ENCODE measurements at places on chromosomes 2 and 18.

DNA sequence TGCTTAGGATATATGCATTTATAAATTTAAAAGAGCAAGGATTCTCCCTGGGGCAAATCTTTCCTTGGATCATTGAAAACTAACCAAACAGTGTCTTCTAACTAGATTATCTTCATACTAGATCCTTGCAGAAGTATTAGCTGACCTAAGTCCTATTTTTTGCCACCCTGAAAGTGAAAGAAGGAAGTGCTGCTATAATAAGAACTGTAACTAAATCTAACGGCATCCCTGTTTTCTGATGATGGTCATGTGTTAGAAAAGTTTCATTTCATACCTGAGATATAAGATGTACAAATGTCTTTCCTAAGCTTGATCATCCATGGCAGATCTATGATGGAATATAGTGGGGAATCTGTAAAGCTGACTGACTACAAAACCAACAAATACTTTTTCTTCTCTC, 102.7 kb downstream of the MAP2 start:
- DNase-seq: no peak

DNA sequence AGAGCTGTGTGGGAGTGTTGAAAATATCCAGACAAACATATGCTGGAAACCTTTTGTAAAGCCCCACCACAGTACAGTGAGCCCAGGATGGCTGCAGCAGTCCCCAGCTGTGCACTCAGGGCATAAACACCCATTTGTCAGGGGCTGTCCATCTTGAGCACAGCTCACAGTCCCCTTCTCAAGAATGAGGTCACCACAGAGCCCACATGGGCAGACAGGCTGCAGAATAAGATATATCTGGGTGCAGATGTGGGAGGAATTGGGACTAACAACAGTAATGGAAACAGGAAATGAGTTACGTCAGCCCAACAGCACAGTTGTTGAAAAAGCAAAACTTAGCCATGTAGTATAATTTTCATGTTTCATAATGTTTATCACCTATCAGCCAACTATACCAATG, 219.6 kb downstream of the ETAA1 start:
- DNase-seq: no peak

DNA sequence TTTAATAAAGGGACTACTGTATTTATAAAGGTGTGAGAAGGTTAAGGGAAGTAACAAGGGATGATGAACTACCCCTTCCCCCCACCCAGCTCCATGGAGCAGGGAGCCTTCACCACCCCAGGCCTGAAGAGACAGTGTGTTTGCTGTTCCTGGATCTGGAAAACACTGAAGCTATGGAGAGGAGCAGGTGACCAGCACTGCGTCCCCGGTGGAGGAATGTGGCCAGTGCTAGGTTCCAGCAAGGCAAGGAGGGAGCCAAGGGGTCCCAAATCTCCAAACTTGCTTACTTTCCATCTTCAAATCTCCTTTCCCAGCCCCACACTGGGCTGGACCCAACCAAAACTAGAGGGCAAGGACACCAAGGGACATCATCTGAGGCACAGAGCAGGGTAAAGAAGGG, 128.7 kb upstream of the CD302 start:
- DNase-seq: no peak

GRCh38 chr2:86037141-86037794, 68.4 kb downstream of the POLR1A start:
- no peak for DNase-seq

- DNase-seq: no peak
Observed at GRCh38 chr2:35415942-35416341, 939.6 kb upstream of the CRIM1 start.

DNA sequence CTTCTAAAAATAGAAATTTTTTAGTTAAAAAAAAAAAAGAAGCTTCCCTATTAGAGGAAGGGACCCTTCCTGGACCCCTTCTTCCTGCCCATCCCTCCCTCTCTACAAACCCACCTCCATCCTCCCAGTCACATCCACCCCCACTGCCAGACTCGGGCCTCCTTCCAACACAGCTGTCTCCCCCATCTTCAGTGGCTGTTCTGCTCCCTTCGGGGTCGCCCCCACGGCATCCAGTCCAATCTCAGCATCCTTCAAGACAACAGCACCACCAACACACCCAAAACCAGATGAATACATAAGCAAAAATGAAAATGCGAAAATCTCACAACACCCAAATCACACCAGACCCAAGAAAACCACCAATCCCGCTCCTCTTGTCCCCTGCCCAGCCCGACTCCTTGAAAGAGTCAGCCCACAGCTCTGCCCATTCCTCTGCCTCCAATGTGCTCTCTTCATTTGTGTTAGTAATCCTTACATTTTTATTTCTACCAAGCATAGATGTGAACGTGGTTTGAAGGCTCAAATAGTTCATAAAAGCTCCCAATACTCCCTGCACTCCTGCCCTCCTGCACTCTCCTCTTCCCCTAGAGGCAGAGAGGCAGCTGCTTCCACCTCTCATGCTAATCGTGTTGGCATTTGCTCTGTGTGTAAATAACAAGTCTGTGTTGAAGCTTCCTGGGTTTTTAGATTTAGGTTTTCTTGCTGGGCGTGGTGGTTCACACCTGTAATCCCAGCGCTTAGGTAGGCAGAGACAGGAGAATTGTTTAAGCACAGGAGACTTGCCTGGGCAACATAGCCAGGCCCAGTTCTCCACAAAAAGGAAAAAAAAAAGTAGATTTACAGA, 37.0 kb downstream of the MAL start:
- DNase-seq: no peak

DNA sequence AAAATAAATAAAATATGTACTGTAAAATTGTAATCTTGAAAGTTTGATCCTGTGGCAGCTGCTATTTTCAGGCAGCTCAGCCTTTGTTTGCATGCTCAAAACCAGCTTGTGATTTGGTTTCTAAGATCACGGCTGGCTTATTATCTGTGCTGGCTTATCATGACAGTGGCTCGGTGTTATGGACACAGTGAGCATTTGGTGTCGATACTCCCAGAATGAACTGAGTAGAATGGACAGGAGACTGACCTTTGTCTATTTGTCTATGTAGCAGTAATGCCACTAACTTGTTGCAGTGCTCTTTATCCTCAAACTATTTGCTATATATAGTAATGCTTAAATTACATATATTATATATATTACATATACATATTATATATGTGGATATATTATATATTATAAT, 58.8 kb downstream of the NEDD4L start:
- no peak for DNase-seq

DNA sequence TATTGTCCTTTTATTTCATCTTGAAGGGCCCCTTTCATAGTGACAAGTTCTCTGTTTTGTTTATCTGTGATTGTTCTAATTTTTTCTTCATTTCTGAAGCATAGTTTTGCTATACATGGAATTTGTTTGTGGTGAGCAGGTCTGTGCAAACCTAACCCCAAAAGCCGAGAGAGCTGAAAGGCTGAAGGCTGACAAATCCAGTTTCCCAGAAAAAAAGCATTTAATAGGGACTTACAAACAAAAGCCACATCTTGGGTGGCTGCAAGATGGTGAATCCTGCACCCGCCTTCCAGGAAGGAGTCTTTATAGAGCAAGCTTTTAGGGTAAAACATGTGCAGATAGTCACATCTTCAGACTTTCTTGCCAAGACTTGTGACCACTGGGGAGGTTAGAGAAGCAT, 473.4 kb upstream of the TRIB2 start:
- no peak for DNase-seq

- no peak for DNase-seq
Observed at GRCh38 chr2:23549821-23550530, 165.0 kb downstream of the KLHL29 start.

DNA sequence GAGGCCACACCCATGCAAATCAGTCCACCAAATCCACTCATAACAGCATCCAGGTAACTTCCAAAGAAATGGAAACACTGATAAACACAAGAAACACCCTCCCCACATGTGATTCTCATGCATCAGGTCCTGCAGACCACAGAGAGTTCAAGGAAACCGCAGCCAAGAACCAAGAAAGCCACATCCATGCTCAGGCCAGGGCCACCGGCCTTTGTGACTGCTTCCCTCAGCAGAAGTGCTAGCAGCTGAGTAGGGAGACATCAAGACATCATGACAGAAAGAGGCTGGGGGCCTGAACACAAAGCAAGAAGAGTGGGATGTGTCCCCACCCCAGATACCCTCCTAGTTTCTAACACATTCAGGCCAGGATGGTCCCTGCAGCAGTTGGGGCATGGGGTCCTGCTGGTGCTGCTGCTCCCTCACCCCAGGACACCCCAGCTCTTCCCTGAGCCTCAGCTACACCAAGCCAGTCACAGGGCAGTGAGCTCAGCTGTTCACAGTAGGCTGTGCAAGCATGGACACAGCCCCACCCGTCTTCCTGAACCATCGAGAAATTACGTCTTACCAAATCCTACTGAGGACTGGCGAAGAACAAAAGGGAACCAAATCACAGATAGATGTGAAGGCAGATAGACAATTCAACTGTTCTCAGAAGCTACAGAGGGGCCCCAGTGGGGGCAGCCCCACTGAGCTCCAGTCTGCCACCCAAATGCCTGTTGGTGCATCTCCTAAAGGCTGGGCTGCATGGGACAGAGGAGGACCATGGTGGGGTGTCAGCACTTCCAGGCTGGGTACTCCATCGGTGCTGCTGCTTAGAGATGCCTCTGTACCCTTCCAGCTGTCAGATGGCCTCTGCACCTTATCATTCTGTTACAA, 60.9 kb downstream of the HDAC4 start:
- no peak for DNase-seq

GRCh38 chr18:8952769-8953760, 149.4 kb upstream of the NDUFV2 start:
- DNase-seq: no peak

DNA sequence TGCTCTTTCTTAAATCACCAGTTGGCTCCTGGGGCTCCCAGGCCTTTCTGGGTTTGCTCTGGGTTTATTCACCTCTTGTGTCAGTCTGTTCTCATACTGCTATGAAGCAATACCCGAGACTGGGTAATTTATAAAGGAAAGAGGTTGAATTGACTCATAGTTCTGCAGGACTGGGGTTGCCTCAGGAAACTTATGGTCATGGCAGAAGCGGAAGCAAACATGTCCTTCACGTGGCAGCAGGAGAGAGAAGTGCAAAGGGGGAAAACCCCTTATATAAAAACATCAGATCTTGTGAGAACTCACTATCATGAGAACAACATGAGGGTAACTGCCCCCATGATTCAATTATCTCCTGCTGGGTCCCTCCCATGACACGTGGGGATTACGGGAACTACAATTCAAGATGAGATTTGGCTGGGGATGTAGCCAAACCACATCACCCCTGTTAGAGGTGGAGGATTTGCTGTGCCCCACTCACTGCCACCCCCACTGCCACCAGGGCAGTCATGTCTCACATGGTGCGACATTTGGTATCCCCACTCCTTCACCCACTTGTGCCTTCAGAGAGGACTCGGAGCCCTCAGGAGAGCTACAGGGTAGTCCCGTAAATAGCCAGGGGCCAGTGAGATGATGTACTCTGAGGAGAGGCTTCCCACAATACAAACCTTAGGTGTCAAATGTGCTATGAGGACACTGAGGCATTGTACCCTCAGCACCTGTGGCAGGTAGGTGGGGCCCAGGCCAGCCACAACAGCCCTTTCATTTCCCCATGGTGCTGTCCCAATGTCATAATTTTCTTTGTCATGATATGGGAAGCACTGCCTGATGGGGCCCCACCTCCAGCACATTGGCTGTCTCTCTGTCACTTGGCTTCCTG, 35.7 kb downstream of the CDC42EP3 start:
- no peak for DNase-seq

GRCh38 chr2:40962026-40962425, 510.1 kb upstream of the SLC8A1 start:
- no peak for DNase-seq

DNA sequence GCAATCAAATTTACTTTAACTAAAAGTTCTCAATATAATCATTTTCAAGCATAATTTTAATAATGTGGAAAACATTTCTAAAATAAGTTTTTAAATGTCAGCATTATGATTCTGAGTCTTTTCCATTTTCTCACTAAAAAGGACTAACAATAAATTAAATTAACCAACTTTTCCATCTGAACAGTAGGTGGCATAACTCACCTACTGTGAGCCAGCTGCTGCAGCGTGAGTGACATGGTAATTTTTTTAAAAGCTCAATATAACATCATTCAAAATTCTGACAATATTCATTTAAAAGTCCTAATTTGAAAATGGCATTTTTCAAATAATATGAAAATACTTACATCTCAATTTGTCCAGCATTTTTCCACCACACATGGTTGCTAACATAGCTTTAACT, 66.5 kb downstream of the DTNB start:
- no peak for DNase-seq

DNA sequence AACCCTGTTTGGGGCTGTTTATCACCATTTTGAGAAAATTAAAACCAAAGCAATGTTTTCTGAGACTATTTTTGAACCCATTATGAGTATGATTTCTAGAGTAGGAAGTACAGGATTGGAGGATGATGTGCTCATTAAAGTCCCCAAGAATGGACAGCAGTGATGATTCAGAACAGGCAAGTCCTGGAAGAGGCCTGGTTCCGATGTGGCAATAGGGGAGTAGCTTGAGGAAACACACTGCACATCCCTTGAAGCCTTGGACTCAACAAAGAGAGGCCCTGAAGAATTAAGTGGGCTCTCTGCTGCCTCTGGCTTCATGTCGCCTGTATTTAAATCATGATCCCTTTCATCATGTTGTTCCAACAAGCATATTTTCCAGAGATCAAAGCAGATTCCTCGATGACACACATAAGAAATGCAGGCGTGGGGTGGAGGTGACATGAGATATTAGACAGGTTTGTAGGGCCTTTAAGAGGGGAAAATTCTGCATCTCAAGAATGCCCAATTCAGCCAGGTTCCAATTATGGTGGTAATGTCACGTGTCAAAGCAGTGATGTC, 242.2 kb downstream of the FHOD3 start:
- DNase-seq: no peak

DNA sequence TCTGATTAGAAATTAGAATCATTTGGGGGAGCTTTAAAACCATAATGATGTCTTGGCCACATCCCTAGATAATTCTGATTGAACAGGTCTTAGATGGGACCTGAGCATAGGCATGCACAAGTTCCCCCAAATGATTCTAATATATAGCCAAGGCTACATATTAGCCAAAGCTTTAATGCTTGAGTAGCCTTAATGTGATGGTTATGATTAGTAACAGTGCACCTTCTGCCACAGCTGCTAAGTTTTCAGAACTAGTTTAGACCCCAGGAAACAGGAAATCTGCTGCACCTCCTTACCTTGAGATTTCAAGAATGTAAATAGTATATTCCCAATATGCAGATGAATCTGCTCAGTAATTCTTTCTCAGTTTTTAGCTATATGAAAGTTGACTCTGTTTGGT, 119.8 kb downstream of the PTPN4 start:
- DNase-seq: no peak

DNA sequence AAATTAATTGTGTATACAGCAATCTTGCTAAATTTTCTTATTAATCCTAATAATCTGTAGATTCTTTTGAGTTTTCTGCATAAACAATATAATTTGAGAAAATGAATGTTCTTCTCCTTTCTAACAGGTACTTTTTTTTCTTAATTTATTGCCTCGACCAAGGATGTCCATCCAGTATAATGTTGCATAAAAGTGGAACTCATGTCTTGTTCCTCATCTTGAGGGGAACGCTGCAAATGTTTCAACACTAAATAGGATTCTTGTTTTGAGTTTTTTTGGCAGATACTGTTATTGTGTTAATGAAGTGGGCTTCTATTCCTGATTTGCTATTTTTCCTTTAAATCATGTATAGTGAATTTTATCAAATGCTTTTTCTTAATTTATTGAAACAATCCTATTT, 244.4 kb upstream of the REV1 start:
- DNase-seq: no peak

- DNase-seq: no peak
Observed at GRCh38 chr2:234559609-234560008, 62.7 kb upstream of the ARL4C start.

GRCh38 chr2:53036196-53036595, 731.4 kb upstream of the CHAC2 start:
- no peak for DNase-seq

GRCh38 chr2:111919365-111919764, 21.0 kb downstream of the MERTK start:
- no peak for DNase-seq
